ENCODE measurements at places on chromosomes 1 and 21.
A peak's percentile ranks its signal among the peaks of the same experiment; 100 is the strongest.

GRCh38 chr1:186240436-186240835, 134.6 kb downstream of the TPR start:
- no peak for DNase-seq

DNA sequence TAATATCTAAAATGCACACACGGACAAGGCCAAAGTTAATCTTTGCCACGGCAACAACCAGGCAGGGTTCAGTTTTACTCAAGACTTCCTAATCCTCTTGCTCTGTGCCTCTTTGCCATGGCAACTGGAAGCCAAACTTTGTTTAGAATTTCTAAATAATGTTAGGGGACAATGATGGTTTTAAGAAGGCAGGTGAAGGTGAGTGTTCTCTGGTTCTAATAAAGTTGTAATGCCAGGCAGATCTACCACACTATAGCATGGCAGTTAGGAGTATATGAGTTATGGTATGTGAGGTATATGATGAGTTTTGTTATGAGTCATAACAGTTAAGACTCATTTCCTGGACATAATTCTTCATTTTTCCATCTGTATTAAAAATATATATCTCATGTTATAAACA, 2.7 kb downstream of the PTPRC start:
- DNase-seq, result no peak

DNA sequence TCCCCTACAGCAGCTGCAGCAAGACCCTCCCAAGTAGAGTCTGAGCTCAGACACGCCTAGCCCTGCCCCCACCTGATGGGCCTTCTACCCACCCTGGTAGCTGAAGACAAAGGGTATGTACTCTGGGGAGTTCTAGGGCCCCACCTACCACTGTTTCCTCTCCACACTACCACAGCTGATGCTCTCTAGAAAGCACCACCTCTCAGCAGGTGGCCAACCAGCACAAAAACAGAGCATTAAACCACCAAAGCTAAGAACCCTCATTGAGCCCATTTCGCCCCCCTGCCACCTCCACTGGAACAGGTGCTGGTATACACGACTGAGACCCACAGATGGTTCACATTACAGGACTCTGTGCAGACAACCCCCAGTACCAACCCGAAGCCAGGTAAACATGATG, 258.9 kb downstream of the SETD4 start:
- no peak for DNase-seq

DNA sequence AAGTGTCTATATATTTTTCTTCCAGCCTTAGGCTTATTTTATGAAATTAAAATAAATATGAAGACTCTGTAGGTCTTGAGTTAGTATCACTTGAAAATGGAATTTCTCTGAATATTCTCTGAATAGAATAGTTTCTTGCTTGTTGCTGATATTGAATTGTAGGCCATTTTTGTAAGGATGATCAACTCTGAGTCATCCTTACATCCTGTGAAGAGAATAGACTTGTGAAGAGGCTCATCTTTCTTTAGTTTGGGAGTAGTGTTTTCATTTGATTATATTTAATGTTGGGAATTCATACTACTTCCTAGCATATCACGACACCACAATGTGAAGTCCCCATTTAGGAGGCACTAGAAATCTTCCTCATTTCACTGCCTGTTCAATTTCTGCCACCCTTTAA, 27.5 kb upstream of the CD1D start:
- DNase-seq, result no peak

GRCh38 chr1:40081871-40082270, 15.2 kb downstream of the PPT1 start:
- DNase-seq, result no peak

DNA sequence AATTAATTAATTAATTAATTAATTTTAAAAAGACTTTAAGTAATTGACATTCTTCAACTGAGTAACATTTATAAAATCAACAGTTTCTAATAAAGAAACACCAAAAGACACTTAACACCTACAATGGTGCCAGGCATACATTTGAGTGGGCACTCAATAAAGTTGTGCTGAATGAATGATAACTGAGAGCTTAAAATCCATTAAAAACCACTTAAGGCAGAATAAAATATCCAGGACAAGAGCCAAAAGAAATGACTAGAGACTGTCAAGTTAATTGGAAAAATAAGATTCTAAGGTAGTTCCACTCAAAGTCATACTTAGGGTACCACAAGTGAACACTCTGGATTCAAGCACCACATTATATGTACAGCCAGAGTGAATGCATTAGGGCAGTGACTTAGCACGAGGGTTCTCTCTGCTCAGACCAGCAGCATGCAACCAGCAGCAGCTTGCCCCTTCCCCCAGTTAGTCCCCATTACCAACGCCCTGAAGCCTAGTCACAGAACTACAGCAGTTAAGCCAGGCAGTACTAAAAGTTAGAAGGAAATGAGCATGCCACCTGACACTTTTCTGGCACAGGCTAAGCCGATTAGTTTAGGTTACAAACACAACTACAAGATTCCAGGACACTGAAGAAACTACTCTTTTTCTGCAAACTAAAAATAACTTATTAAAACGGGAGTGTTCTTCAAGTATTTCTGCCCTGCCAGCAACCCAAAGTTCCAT, 46.5 kb downstream of the LUZP1 start:
- DNase-seq, result peak; percentile 73

- peak; percentile 63 for DNase-seq
These were observed 488.7 kb upstream of the USP24 start for GRCh38 chr1:55703726-55704363.

GRCh38 chr1:174799136-174799479, 200.6 kb upstream of the CACYBP start:
- peak; percentile 2 for DNase-seq

DNA sequence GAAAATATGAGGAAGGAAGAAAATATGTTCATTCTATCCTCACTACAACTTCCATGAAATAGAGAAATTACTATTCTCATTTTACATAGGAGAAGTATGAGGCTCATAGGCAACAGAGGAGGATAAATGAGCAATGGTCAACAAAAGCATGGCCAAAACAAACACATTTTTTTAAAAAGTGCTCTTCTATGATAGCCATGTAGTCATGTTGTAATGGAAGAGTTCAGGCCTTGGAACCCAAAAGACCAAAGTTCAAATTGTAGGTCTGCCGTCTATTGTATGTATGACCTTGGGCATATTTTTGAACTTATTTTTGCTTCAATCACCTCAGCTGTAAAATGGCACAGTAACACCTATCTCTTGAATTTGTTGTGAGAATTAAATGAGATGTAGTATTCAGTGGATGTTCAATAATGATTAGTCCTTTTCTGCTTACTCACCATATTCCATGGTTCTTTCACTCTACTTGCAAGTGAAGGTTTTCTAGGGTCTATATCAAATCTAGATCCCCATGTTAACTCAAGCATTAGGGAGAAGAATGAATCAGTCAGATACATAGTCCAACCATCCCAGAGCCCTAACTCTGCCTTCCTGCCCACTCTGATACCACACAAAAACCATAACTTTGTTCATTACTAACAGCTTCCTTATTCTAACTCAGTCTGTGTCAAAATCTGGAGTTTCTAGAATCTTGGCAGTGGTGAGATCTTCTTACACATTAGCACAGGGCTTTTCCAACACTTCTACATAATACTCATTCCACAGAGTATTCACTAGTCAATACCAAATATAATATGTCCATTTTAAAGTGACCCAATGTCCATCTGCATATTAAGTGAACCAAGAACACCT, 353.2 kb downstream of the PLPP3 start:
- no peak for DNase-seq

- peak; percentile 12 for DNase-seq
These were observed 868 bp downstream of the C1orf21 start for GRCh38 chr1:184387476-184388318.

- no peak for DNase-seq
These were observed 20.1 kb downstream of the BCAS2 start for GRCh38 chr1:114561333-114561732.

GRCh38 chr1:219324629-219325367, 151.1 kb downstream of the LYPLAL1 start:
- DNase-seq, result peak; percentile 75

DNA sequence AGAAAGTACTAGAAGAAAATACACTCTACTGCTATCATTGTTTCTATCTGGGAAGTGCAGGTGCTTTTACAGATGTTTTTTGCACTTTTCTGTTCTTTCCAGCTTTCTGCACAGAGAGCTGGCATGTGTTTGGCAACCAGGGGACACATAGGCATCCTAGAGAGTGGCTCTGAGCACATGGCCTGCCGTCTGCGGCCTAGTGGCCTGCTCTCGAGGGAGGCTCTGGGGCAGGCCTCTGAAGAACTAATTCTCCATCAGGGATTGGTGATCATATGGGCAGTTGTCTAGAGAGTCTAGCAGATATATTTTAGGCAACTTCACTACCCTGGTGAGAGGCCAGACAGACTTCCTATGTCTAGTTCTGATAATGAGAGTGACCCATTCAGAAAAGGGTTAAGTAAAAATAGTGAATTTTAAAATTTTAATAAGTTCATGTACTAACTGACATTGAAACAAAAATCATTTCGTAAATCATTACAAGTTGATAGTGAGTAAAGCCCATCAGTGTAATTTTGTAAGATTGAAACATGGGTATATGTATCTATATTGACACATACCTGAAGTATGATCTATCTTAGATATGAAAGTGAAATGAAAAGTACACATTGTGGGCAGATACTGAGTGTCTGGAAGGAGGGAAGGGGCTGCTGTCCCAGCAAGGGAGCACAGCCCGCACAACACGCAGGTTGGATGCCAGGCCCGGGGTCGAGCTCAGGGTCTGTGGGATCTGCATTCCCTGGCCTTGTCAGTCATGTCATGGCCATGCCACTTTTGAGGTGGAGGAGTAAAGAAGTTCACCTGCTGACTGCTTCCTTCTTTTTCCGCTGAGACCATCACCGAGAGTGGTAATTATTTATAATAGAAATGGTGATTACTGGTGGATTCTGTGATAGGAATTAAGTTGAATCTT, 79.8 kb downstream of the PCBP3 start:
- DNase-seq, result no peak

DNA sequence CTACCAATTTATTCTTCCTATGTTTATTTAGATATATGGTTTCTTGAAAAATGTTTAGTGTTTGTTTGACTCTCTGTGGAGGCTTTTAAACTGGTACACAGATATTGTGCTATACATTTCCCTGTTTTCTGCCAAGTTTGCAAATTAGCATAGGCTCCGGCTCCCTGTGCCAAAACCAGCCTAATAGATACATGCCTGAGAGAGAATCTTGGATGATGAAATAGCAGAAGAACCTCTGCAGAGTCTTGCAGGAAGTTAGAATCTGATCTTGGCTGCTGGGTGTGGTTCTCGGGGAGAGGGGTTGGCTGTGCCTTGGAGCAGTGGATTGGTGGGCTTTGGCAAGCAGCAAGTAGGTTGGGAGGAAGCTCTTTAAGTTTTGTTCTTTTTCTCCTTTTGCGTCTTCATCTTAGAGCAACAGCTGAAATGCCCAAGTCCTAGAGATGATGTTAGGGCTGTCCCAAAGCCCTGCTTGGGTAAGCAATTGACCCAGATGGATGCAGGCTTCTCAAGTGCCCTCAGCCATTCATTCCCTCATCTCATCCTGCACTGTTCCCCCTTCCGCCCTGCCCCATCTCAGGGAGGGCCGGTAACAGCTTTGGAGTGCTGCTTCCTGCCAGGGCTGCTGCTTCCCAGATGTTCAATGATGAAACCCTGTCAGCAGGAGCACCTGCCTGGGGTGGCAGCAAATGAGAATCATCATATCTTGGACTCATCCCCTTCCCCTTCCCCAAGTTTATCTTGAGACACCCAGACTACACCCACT, 9.3 kb downstream of the PLA2G2A start:
- no peak for DNase-seq

DNA sequence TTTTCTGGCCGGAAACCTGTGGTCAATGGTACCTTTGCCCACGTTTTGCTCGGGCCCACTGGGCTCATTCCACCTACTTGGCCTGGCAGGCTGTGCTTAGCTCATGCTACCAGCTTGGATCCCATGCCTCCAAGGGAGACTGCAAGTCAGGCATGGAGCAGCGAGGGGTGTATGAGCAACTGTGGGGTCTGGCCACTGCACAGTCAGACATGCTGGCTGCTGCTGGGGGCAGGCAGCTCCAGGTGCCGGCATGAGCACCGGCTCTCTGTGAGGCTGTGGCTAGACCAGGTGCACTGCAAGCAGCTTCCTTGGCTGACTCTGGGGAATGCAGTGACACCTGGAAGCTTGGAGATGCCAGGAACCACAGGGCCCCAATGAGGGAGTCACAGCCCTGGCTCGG, 161.1 kb upstream of the DUSP10 start:
- no peak for DNase-seq

DNA sequence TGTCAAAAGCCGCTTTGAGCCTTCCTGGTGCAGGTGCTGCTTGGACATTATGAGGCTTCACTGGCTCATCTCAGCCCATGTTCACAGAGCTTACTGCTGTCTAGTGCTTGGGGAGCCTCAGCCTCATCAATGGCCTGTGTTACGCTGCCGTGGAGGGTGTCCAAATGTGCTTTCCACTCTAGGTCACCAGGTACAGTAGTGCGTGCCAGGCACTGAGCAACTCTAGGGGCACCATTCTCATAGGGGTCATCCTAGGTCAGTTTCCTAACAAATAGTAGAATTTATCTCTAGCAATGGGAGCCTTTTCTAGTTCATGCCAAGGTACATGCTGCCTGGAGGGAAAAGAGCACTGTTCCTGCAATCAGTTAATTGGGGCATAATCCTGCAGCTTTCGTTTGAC, 193.8 kb downstream of the DYRK1A start:
- no peak for DNase-seq

DNA sequence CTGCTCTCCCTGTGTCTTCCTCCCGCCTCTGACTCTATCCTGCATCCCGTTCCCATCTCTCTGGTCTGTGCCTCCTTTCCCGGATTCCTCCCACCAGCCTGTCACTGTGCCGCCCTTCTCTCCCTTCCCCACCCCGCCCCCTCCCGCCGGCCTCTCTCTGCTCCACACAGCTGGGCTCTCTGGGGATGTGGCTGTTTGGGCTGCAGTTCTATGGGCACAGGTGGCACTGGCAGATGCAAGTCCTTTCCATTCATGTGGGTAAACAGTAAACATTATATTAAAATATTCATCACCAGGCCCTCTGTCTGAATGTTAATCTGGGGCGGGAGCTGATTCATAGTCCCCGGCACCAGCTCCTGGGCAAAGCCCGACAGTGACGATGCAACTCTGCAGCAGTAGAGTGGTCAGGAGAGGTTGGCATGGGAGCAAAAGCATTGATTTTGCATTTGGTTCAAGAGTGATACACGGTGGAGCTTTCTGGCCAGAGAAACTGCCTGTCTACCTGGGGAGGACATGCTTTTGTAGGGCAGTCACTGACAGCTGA, 249.3 kb downstream of the TNR start:
- DNase-seq, result no peak

- no peak for DNase-seq
These were observed 110.4 kb downstream of the PPIAL4G start for GRCh38 chr1:148372731-148373130.

GRCh38 chr1:232142403-232143314, 487.3 kb downstream of the SIPA1L2 start:
- peak; percentile 97 for DNase-seq
